ENCODE measurements at places on chromosomes 5 and 9. TPM values are rescaled to one million over a fixed set of nuclear protein-coding genes. Genes with fewer than 3 reads are reported as not detected.

IL9 gene
- total RNA-seq: not detected

ZNF300 gene
- total RNA-seq: 1.9 TPM

IL3 gene
- 0.20 TPM for total RNA-seq

HSPA4 gene
- total RNA-seq: 89.5 TPM

Data from activated CD4-positive, alpha-beta T cell treated with anti-CD3 and anti-CD28 coated beads, Interleukin-2, amount 10 ng/mL, durations not matched to agents 7 days and 5 days (primary cell).